Activated B cell treated with CpG ODN at 0.5 μM for 24 hours (primary cell): ENCODE measurements at places on chromosomes 5 and 9. TPM values are rescaled to one million over a fixed set of nuclear protein-coding genes. Genes with fewer than 3 reads are reported as not detected.

DNA sequence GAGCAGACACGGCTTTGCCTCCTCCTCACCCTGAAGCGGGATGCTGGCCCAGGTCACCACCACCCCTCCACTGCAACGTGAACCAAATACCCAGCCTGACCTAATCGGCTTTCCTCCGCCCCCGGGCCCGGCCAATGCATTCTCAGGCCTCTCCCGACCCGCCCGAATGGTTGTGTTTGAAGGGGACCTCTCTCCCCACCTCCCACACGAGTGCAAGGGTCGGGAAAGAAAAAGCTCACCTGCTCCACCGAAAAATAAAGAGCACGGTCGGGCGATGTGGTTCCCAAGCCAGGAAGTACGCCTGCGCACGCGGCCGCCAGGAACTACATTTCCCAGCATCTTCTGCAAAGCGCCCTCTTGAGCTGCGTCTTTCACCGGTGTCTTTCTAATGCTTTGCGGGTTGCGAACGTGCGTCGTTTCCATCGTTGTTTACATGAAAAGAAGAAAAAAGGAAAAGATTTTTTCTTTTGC lies at the start of gene ZNF883:
Gene ZNF883, minus strand, starts transcription at position 282 of the 471 bp plus-strand sequence.
- no peak for DNase-seq

DNA sequence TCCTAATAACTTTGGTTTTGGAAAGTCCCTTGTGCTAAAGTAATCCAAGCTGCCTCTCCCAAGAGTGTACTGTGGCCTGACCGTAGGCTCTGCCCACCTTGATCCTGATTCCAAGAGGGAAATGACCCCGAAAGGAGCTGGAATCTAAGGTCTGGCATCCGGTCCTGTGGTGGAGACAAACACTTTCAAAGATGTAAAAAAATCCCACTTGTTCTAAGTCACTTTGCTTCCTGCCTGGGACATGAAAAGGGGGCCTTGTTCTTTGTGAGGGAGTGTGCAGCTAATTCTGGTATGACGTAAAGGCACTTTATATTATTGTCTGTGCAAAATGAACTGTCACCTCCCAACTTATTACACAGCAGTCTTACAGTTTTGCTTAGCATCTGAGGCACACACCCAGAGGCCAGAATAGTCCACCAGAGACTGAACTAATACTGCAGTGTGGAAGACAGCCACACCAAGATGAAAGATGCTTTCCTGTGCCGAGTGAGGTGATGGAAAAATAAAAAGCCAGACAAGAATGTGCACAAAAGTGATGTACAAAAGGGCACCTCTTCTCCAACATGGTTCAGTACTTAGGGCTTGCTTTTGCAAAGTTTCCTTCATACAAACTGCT lies 128.7 kb downstream of the SLC12A2 start:
- no peak for DNase-seq

DNA sequence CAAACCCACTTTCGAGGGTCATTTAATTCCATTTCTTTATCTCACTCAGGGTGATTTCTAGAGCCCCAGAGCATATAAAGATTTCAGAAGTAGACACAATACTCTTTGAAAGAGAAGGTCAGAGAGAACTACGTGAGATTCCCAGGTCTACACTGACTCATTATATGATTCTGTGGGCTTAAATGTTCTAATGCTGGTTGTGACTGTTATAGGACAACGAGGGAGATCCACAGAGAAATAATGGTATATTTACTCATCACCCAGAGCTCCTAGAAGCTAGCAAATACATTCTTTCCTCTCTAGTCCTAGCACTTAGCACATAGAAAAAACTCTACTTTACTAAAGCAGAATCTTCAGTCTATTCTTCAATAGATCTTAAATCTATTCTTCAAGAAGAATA lies 39.4 kb upstream of the GRAMD2B start:
- DNase-seq = no peak

- DNase-seq = no peak
Measured at GRCh38 chr9:121262953-121263352, 5.0 kb upstream of the GSN start.

The PCAT7 gene
- not detected in 2 replicates for total RNA-seq

DNA sequence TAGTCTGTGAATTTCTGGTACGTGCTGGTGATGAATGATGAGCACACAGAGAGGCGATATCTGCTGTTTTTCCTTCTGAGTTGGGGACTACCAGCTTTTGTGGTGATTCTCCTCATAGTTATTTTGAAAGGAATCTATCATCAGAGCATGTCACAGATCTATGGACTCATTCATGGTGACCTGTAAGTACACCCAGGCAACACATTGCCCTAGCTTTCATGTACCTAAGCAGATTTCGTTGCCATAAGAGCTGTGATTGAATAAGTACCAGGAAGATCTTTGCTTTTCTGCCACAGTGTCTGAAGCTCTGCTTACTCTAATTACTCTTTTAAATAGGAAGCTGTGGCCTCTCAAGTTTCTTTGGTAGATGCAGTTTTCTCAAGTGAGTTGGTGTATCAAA lies 397.8 kb downstream of the ARRDC3 start:
- DNase-seq = no peak

The SHC3 gene
- not detected in 2 replicates for total RNA-seq

DNA sequence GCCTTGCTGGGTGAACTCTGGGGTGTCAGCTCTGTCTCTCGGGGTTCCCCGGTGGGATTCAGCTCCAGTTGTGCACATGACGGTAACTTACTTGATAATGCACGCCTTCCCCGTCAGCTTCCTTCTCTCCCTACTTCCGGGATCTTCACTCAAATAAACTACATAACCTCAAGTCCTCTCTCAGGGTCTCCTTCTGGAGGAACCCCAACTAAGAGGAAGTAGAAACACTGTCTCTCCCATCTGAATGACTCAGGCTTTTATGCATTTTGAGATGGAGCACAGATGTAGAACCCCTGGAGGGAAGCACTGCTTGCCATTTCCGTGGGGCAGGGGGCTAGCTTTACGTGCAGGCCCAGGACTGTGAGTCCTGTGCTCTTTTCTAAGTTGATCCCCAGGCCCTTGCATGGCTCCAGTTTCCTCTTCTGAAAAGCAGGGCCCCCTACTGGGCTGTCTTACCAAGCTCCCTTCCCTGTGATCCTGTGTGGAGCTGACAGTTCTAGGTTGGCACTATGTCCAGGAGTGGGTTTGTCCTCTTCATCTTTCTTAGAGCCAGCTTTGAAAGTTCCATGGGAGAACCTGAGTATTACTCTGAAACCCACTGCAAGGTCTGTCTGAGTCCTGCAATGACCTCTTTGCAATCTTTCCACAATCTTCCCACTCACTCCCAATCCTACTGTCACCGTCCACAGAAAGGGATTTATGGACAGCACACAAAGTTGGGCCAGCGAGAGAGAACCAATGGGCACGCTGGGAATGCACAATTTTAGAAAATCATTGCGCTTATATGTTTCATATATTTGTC lies 17.7 kb downstream of the S1PR3 start:
- no peak for DNase-seq

The FBXL7 gene
- not detected in 2 replicates for total RNA-seq

The HCN1 gene
- total RNA-seq = not detected in 2 replicates

DNA sequence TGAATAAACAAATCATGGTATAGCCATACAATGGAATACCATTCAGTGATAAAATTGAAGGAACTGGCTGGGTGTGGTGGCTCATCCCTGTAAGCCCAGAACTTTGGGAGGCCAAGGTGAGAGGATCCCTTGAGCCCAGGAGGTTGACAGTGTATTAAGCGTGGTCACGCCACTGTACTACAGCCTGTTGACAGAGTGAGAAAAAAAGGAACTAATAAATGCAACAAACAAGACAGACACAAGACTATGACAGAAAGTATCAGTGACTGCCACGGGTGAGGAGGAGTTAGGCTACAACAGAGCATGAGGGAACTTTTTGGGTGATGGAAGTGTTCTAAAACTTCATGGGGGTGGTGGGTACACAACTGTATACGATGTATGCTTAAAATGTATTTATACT lies 2.2 kb downstream of the FNIP1 start:
- no peak for DNase-seq

The QRFP gene
- total RNA-seq = not detected in 2 replicates

The LOX gene
- total RNA-seq = not detected in 2 replicates

DNA sequence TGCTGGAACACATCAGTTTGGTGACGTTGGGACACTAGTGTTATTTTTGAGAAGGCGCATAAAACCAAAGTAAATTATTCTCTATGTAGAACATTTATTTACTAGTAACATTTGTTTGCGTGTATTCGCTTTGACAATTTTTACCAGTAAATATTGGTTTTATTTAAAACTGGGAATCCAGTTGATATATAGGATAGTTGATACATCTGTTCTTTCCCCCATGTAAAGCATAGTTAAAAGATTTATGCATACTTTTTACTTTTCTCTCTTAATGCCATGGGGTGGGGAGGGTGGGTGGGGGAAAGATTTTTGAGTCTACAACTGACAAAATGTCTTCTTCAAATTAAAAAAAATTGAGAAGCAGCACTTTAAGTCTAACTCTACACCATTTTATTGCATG lies at the start of gene IGIP:
Gene IGIP, plus strand, starts transcription at position 301 of the 400 bp plus-strand sequence. CDS start 2,540 bp downstream, outside the sequence.
- no peak for DNase-seq

The TRIO gene
- total RNA-seq = 191 and 223 TPM in 2 replicates

DNA sequence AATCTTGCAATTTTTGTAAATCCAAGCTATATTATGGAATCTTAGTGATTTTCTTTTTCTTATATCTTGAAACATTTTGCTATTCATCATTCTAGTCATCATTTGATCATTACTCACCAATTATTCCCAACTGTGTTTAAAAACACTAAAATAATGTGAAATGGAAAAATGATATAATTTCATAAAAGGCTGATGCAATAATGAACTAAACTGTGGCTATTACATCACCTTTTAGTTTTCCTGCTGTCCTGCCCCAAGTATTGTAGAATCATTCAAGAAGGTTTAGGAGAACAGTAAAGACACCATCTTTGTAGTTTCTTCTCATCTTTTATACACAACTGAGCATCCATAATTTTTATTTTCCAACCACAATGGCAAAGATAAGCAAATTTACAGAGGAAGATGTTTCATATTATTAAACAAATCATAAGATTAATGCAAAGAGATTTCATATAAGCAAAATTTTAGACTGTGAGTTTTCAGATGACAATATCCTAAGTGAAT lies 431.0 kb upstream of the SLC30A5 start:
- DNase-seq = no peak

DNA sequence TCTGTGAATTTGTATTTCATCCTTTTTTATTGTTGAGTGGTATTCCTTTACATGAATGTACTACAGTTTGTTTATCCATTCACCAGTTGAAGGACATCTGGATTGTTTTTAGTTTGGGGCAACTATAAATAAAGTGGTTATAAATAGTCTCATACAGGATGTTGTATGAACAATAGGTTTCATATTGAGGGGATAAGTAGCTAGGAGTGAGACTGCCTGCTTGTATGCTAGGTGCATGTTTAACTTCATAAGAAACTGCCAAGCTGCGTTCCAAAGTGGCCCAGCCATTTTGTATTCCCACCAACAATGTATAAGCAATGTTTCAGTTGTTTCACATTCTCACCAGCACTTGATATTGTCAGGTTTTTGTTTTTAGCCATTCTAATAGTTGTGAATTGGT lies 21.5 kb downstream of the OTULINL start:
- DNase-seq = no peak

- DNase-seq = no peak
Measured at GRCh38 chr5:126857472-126858410, 80.8 kb downstream of the LMNB1 start.

DNA sequence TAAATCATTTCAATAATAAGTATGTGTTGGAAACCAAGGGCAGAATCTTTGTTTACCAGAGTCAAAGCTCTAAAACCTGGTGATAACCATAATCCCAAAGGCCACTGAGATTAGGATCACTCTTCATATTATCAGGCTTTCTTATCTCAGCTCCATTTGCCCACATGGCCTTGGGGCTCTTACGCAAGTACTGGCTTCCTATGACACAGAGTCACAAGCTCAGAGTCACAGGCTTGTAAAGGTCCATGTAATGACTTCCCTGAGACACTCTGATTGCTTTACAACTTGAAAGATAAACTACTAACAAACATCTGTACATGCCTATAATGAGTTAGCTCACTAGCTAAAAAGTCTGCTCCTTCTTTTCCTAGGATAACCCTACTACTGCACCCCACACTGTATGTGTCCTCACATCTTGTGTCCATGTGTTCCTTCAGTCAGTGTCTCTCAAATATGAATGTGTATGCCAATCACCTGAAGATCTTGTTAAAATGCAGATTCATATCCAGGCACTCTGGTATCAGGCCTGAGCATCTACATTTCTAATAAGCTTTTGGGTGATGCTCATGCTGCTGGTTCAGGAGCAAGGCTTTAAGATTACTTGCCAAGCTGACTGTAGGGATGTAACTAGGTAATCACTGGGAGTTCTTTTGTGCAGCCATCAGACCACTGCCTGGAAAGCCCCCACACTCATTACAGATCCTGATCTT lies 28.4 kb downstream of the SEMA6A start:
- no peak for DNase-seq

The TUSC1 gene
- total RNA-seq = 0.64 and 0.76 TPM in 2 replicates

The FRMD3 gene
- 0.91 and 1.3 TPM in 2 replicates for total RNA-seq

The SPINK6 gene
- not detected in 2 replicates for total RNA-seq

GRCh38 chr9:35364817-35365585 lies 124.9 kb upstream of the RUSC2 start:
- DNase-seq = no peak

The SNX18 gene
- 59.2 and 63.4 TPM in 2 replicates for total RNA-seq

GRCh38 chr5:160929360-160929759 lies 77.3 kb upstream of the ATP10B start:
- no peak for DNase-seq

GRCh38 chr5:8461543-8461942 lies 592.6 kb downstream of the MTRR start:
- no peak for DNase-seq

DNA sequence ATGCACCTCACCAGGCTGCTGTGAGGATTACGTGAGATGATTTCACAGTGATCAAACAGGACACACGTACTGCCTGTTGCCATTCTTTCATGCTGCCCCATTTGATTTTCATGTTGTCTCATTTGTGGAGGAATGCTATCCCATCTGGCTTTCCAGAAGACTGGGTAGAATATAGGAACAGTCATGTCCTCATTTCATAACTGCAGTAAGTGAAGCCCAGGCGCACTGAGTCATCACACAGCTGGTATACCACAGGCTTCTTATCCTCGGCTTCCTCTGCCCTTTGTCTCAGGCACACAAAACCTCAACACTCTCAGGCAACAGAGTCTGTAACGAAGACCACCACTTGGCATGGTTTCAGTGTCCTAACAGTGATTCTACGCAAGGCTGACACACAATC lies 62.3 kb downstream of the LHFPL2 start:
- no peak for DNase-seq

The SERF1A gene
- 9.5 and 11.4 TPM in 2 replicates for total RNA-seq
